Endodermal cell (in vitro differentiated cells): ENCODE measurements at places on chromosomes 1 and 21.

- DNase-seq, result peak; percentile 93
Measured at GRCh38 chr1:15153184-15153841, at the start of gene TMEM51. Gene TMEM51 (plus strand): TSS chr1:15153747. CDS start chr1:15215088, 61,341 bp downstream.

DNA sequence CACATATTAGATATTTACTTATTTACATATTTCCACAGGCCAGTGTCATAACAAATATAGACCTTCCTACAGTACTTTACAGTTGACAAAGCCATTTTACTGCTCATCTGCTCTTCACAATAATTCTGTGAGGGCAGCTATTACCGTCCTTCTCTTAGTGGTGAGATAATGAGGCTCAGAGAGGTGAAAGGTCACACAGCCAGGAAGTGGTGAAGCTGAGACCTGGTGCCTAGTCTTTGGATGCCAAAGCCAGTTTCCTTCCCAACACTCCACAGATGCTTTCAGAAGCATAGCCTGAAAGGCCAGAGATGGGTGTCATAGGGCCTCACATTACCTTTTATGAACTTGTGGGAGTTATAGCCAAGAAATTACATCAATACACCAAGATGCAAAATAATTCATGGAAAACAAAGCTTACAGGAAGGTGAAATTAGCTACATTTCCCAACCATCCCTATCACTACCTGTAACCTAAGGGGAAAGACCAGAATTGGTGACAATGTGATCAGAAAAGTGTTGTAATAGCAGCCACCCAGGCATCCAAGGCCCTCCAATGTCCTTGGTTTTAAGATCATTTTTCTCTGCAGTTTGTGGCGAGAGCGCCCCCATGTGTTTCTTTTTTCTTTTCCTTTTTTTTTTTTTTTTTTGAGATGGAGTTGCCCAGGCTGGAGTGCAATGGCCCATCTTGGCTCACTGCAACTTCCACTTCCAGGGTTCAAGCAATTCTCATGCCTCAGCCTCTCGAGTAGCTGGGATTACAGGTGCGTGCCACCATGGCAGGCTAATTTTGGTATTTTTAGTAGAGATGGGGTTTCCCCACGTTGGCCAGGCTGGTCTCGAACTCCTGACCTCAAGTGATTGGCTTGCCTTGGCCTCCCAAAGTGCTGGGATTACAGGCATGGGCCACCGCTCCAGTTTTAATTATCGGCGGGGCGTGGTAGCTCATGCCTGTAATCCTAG is 26.5 kb upstream of the RPL11 start:
- DNase-seq, result peak; percentile 61

- DNase-seq, result no peak
Measured at GRCh38 chr1:2492091-2492490, 16.0 kb downstream of the PLCH2 start.

DNA sequence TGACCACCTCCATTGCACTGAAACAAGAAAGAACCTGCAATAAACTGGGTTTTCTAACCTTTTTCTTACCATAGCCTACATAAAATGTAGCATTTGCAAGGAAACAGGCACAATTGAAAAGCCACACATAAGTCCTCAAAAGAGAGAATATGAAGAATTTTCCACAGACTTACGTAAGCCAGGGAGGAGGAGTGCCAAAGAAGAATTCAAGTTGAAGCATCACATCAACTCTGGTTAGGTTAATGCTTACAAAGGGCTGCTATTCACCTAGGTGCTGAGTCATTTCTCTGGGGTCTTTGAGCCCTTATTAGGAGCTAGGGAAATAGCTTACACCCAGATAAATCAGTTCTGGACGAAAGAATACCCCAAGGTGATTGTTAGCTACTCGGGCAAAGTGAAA is 9.6 kb downstream of the OSCP1 start:
- no peak for DNase-seq

DNA sequence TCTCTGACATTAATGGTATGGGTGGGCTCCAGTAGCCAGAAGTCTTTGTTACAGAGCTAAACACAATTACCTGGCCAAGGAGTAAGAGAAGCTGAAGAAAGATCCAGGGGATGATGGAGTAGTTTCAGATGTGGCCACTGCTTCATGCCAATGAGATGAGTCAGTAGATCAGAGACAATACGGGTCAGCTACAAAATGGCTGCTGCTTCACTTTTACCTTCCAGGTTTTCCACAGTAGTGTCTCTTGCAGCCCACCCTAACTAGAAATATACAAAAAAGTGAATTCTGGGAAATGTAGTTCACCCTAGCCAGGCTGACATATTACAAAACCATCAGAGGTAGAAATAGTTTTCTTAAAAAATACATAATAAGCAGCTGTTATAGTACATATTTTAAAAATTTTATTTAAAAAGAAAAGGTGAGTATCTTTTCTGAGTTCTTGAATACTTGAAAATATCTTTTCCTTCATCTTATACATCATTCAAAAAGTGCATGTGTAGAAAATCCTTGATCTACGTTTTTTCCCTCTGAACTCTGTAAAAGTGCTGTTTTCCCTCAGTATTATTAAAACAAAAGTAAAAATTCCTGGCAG is 36.1 kb downstream of the LRIF1 start:
- DNase-seq, result peak; percentile 68

DNA sequence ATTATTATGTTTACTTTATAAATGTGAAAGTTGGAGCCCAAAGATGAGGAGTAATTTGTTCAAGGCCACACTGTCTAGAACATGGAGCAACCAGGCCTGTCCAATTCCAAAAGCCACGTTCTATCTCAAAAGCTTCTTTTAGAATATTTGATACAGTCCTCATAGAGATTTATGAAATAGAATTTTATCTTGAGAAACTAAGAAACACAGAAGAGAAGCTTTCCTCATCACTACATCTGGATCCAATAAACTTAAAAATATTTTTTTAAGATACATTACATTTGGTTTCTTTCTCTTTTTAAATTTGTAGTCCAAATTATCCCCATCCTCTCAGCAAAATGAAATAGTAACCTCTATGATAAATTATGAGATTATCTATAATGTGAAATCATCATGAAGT is 58.9 kb downstream of the DDAH1 start:
- DNase-seq, result no peak

DNA sequence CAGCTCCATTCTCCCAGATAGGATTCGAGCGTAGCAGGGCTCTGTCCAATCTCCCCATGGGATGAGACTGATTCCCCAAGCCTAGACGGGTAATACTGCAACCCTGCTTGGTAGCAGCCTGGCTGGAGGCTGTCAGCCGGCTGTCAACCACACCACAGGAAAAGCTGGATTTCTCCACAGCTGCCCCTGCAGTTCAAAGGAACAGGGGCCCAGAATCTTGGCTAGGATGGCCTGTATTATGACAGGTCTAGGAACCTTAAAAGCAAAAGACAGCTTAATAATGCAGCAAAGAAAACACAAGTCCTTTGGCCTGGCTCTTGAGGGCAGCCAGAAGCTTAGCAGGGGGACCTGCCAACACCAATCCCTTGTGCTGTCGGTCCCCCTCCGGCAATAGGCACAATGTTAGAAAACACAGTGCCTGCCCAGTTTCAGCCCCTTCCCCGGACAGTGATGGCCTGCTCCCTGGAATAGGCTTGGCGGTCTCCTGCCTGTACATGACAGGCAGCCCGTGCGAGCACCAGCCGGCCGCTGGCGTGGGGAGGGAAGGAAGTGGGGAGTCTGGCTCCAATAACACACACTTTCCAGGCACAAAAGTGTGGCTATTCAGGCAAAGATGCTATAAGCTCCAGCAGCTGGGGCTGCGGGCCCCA is 90.5 kb downstream of the TRABD2B start:
- no peak for DNase-seq
